NCI-H2029 (cell line): ENCODE measurements at places on chromosomes 12 and 14.

- DNase-seq, result no peak
Observed at GRCh38 chr12:42283739-42284138, 42.2 kb downstream of the ZCRB1 start.

DNA sequence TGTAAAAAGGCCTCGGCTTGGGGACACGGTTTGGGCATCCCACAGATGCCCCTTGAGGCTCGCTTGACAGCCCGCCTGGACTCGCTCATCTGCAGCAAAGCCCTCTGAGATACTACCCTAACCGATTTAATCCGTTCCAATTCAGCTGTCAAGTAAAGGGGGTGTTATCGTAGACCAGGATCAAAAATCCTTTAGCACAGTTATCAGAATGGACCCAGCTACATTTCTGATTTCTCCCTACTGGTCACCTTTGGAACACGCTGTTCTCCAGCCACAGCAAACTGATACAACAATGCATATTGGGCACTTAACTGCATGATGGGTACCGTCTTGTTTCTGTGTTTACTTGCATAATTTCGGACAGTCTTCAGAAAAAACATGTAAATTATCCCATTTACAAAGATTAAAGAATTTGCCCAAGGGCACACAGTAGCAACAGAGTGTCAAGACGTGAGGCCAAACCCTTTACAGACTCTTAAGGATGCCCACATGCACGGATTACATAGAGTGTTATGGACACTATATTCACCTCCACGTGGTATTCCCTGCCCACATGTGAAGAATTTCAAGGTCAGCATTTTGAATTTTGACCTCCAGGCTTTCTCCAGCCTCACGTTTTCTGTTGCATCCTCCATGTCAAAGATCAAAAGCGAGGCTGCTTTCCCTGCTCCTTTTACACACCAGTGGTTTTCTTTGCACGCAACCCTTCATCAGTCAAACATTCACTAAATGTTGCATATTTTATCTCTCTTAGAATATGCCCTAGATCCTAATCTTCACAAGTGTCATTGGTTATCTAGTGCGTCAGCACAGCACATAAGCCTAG is 3.2 kb upstream of the DUSP6 start:
- DNase-seq, result no peak

DNA sequence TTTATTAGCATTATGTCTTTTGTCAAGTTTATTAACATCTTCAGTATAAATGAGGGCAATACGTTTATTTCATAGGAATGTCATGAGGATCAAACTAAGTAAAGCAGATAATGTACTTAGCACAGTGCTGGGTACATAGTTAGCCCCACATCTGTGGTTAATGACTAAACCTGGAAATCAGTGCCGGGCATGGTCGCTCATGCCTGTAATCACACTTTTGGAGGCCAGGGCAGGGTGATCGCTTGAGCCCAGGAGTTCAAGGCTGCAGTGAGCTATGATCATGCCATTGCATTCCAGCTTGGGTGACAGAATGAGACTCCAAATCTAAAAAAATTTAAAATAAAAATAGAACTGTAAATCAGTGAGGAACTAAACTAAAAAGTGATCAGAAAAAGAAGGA is 44.8 kb upstream of the GUCY2C start:
- no peak for DNase-seq

- no peak for DNase-seq
Observed at GRCh38 chr14:61466249-61466904, 145.0 kb downstream of the PRKCH start.

- no peak for DNase-seq
Observed at GRCh38 chr12:561908-562593, 101.2 kb downstream of the NINJ2 start.

DNA sequence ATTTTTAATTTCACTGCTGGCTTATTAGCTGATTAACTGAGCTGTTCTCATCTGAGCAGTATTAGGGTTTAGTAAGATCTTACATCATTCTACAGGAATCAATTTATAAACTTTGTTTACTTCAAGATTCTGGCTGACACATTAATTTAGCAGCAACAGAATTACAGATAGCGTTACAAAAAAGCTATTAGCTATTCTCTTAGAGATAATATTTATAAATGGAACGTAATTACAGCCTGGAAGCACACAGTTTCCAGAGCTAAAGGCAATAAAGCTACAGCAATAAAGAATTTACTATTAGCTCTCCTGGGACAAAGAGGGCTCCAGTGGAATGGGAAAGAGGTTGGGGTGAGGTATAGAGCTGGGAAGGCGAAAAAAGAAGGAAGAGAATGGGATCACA is 34.7 kb downstream of the PDE6H start:
- no peak for DNase-seq

DNA sequence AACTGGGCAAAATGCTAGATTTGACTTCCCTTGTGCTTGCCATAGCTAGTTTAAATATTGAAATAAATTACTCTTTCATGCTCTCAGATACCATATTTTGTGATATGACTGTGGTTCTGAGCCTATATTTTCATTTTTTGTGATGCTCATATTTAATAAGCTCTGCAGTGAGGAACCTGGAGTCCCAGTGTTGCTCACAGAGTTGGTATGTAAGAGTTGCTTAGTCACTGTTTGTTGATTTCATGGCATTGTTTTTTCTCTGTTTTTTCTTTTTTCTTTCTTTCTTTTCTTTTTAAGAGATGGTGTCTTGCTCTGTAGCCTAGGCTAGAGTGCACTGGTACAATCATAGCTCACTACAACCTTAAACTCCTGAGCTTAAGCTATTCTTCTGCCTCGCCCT is 750.5 kb upstream of the TMEM132C start:
- no peak for DNase-seq

DNA sequence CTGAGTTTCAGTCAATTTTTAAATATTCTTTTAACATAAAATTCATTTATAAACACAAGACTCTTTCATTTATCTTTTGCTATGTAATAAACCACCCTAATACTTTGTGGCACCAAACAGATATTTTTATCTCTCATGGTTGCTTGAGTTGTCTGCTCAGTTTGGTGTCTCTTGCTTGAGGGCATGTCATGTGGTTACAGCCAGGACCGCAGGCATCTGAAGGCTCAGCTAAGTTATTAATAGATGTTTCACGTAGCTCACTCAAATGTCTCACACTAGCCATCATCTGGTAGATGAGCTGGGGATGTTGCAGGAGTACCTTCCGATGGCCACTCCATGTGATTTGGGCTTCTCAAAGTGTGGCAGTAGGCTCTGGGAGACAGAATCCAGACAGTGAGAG is 597.8 kb downstream of the ETNK1 start:
- no peak for DNase-seq

DNA sequence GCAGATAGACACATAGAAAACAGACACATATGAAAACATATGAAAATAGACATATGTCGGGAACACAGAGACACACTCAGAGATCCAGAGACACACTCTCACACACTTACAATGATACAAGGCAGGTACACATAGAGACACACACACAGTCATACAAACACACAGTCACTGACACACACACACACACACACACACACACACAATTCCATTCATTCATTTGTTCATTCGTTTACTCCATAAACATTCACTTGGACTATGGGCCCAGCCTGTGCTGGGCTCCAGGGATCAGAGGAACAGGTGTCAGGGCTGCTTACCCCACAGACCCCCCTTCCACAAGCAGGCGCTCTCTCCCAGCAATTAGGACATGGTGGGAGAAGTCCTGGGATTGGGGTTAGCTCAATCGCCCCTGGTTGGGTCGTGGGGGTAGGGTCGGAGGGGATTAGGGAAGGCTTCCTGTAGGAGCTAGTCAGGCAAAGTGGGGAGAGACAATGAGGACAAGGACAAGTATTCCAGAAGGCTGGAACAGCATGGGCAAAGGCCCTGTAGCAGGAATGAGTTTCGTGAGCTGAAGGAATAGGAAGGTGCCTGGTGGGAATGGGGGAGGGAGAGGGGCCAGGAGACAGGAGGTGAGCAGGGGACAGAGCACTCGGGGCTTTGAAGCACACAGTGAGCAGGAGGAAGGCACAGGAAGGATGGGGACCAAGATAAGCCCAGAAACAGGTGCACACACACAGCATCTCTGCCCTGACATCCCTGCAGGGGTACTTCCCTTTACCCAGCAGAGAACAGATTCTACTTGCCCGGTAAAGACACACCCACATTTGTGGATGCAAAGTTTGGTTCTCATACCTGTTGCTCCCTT is 6.5 kb downstream of the RASAL1 start:
- DNase-seq, result no peak

DNA sequence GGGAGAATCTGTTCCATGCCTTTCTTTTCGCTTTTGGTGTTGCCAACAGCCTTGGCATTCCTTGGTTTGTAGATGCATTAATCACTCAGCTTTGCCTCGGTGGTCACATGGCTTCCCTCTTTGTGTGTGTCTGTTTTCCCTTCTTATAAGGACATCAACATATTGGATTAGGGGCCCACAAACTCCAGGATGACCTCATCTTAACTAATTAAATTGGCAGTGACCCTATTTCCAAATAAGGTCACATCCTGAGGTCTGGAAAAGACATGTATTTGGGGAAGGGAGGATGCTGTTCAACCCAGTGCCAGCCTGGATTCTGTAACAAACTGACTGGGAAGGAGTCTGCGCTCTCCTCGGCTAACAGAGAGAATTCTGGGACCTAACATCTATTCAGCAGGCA is 365.7 kb upstream of the FKBP4 start:
- peak; percentile 2 for DNase-seq

DNA sequence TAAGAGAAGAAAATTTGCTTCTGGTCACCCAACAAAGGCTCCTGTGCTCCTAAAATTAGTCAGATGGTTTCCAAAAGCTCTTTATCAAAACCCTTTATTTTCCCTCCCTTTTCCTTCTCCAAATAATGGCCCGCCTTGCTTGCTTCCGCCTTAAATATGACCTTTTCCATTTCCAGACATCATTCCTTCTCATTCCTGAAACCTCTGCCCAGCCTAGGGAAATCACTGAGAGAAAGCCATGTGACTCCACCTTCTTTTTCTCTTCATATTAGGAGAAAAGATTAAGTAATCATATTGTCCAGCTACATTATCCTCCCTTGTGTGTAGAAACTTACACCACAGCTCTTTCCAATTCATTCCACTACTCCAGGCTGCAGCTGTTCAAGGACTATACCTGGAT is 75.7 kb upstream of the GPHB5 start:
- DNase-seq, result no peak

DNA sequence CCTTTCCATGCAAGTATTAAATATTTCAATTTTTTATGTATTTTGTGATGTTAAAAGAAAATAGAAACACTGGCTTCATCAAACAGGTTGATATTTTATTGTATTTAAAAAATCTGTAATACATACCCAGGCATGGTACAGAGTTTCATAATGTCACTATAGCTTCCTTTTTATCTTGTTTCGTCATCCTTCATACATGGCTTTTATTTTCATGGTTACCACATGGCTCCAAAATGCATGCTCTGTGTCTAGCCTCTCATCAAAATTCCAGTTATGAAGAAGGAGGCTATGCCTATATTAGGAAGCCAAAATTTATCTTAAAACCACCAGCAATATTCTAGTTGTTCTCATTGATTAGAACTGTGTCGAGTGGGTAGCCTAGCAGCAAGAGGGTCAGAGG is 464.8 kb downstream of the BTG1 start:
- DNase-seq, result no peak

GRCh38 chr14:72513965-72514659 is 379.8 kb downstream of the DPF3 start:
- DNase-seq, result no peak

DNA sequence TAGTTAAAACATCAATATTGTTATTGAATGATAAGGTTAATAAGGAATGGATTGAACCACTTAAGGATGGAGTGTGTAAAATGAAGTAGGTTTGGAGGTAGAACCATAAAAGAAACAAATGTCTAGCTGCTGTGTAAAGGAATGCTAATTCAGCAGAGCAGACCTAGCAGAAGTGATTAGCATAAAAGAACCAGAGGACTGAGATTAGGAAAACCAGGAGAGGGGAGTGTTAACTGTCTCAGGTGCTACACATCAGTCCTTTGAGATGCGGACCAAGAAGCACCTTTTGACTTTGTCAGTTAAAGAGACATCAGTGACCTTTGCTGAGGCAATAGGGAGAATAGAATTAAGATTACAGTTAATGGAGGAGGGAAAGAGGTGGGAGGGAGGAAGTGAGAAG is 84.5 kb downstream of the PLEKHA5 start:
- no peak for DNase-seq

- no peak for DNase-seq
Observed at GRCh38 chr12:10227648-10228047, 15.0 kb downstream of the GABARAPL1 start.

- DNase-seq, result no peak
Observed at GRCh38 chr12:117809509-117809908, 159.3 kb downstream of the KSR2 start.

DNA sequence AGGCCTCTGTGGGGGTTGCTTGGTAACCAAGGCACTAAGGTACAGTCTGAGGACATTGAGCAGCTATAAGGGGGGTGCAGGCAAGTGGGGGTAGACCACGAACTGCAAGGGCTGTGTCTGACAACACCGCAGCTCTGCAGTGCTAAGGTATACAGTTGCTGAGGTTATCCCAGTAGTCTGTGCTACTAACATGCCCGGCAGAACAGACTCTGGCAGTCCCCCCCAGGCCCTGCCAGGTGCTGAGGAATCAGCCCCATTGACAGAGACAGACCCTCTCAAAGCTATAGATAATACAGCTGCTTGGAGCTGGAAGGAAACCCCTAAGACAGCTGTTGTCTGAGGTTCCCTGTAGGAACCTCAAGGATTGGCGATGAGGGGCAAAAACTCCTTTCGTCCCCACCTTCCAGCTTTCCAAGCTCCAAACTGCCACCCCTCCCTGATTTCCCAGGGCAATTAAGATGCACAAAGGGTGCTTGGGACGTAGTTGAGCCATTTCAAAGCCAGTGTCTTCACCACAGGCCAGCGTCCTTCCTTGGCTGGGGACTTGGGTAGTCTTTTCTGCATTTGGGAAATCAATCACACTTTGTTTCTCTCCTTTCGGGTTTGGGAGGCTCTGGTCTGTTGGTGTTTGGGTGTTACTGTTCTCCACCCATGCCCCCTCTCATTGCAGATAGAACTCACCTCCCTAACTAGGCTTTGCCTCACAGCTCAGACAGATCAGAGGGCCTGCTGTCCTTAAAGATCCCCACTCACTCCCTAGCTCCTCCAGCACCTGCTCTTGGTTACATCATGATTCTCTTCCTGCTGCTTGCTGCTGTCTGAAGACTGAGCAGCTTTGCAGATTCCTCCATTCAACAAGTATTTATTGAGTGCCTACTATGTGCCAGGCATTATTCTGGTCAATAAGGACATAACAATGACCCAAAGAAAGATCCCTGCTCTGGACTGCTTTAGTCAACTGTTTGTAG is 2.0 kb upstream of the MYH7 start:
- no peak for DNase-seq

GRCh38 chr12:75814851-75815754 is 216.5 kb downstream of the PHLDA1 start:
- no peak for DNase-seq

GRCh38 chr14:28769276-28769880 is 2.8 kb downstream of the FOXG1 start:
- DNase-seq, result no peak

- no peak for DNase-seq
Observed at GRCh38 chr14:41782511-41782910, 175.8 kb downstream of the LRFN5 start.
